ENCODE measurements at places on chromosomes 2 and 18. TPM values are rescaled to one million over a fixed set of nuclear protein-coding genes. Genes with fewer than 3 reads are reported as not detected.
A peak's percentile ranks its signal among the peaks of the same experiment; 100 is the strongest.

DNA sequence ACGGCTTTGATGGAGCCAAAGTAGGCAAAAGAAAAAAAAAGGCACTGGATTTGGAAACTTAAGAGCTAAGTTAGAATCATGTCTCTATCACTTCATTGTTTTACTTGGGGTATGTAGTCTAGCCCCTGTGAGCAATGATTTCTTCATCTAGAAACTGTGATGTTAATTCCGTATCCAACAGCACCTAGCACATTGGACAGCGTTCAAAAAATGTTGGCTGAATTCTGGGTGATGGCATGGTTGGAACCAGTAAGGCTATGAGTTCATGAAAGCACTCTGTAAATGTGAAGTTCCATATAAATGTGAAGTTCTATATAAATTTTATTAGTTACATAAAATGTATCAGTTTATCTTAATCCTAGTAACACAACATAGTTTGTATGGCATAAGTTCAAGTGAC is 308.5 kb upstream of the HNMT start:
- no peak for DNase-seq
- H3K36me3 ChIP-seq = no peaks in the 10 kb centered on the region
- H3K4me1 ChIP-seq = no peaks in the 10 kb centered on the region
- no peaks in the 10 kb centered on the region for H3K27me3 ChIP-seq
- H3K27ac ChIP-seq = no peak overlapping the region
- no peak overlapping the region for H3K4me3 ChIP-seq

TXNDC2 gene
- total RNA-seq = 0.11 TPM

- H3K4me1 ChIP-seq = peaks cover 12% of the 10 kb centered on the region
- H3K4me3 ChIP-seq = no peak overlapping the region
- H3K27ac ChIP-seq = no peak overlapping the region
These were observed 43.1 kb upstream of the GPC1 start for GRCh38 chr2:240392084-240392947.

- H3K36me3 ChIP-seq = 0 out of 2 replicates have a peak, but pooled peaks cover 9% of the 10 kb centered on the region
- no peaks in the 10 kb centered on the region for H3K27me3 ChIP-seq
- H3K27ac ChIP-seq = no peak overlapping the region
- DNase-seq = no peak
- no peak overlapping the region for H3K4me3 ChIP-seq
- H3K4me1 ChIP-seq = peaks cover 11% of the 10 kb centered on the region
These were observed 8.1 kb downstream of the CWC22 start for GRCh38 chr2:179999000-179999399.

DNA sequence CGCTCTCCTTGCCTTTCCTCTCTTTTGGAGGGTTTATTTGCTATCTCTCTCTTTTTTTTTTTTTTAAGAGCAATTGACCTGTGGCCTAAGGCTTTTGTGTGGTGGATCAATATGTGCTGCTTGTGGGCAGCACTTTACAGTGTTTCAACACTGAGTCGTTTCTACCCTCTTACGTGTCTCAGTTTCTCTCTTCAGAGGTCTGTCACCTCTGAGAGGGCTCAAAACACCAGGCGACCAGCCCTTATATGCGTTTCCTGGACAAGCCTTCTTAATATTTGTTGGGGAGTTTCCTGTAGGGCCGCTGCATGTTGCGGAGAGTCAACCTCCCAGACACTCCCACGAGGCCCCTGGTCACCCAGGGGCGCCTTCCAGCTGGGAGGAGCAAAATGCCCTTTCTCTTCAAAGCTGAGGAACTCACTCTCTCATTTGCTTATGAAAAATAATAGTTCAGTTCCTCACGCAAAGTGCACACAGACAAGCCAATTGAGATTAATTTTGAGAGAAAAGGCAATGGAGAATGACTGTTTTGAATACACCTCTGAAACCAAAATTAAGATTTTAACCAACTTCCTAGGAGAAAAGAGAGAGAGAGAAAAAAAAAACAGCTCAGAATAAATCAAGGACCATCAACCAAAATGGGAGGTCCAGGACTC is 96.3 kb upstream of the B3GNT2 start:
- no peaks in the 10 kb centered on the region for H3K36me3 ChIP-seq
- H3K27ac ChIP-seq = no peak overlapping the region
- no peaks in the 10 kb centered on the region for H3K27me3 ChIP-seq
- DNase-seq = no peak

WNT6 gene
- 0.33 TPM for total RNA-seq

DNA sequence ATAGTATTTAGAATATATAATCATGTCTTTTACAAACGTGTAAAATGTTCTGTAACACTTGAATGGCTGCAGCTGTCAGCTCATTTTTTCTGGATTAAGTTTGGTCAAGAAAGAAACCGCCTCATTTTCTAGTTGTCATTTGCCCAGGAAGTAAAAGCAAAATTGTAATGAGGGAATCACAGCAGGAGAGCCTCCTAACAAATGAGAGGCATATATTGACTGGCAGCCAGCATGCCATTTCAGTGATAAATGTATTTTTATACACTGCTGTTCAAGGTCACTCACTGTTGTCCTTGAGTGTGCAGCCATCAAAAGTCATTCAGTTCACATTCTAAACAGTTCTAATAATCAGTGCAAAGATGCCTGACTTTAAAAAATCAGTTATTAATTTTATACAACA is 144.3 kb upstream of the BOD1L2 start:
- 0 out of 2 replicates have a peak, but pooled peaks cover 3% of the 10 kb centered on the region for H3K36me3 ChIP-seq
- no peak overlapping the region for H3K4me3 ChIP-seq
- no peak for DNase-seq
- peaks cover 9% of the 10 kb centered on the region for H3K4me1 ChIP-seq
- H3K27ac ChIP-seq = no peak overlapping the region

GRCh38 chr18:56329536-56329935 is 308.9 kb downstream of the TXNL1 start:
- H3K4me1 ChIP-seq = no peaks in the 10 kb centered on the region
- no peaks in the 10 kb centered on the region for H3K27me3 ChIP-seq
- no peak overlapping the region for H3K27ac ChIP-seq
- H3K36me3 ChIP-seq = no peaks in the 10 kb centered on the region
- H3K4me3 ChIP-seq = no peak overlapping the region

- H3K4me1 ChIP-seq = no peaks in the 10 kb centered on the region
- H3K36me3 ChIP-seq = no peaks in the 10 kb centered on the region
- H3K27me3 ChIP-seq = no peaks in the 10 kb centered on the region
- no peak for DNase-seq
These were observed 14.4 kb upstream of the WDR75 start for GRCh38 chr2:189426886-189427285.

NPHP1 gene
- 12.2 TPM for total RNA-seq

- no peak for DNase-seq
- peak overlapping the region; percentile 68 for H3K4me3 ChIP-seq
- H3K27ac ChIP-seq = no peak overlapping the region
- H3K4me1 ChIP-seq = no peaks in the 10 kb centered on the region
These were observed 594 bp downstream of the RAD51AP2 start for GRCh38 chr2:17517481-17518211.

VIL1 gene
- not detected for total RNA-seq

DNA sequence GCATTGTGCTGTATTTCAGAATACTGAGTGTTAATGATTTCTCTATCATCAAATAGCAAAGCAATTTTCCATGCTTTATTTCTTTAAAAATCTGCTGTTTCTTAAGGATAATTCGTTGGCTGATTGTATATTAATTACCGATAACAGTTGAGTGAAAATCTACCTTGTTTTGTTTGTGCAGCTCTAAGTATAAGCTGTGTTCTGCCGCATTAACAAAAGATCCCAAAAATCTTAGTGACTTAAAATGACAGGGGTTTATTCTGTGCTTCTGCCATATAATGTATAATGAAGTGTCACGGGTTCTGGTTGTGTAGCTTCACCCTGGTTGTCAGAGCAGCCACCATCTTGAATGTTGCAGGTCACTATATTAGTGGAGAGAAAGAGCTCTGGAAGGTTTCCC is 196.1 kb downstream of the ACTR3 start:
- H3K36me3 ChIP-seq = no peaks in the 10 kb centered on the region
- peaks cover 52% of the 10 kb centered on the region for H3K27me3 ChIP-seq
- no peak overlapping the region for H3K4me3 ChIP-seq
- DNase-seq = no peak
- H3K27ac ChIP-seq = no peak overlapping the region

DHRS9 gene
- total RNA-seq = not detected
